ENCODE measurements at places on chromosomes 13 and 19.
A peak's percentile ranks its signal among the peaks of the same experiment; 100 is the strongest.

- peak; percentile 35 for DNase-seq
Measured at GRCh38 chr19:703651-704446, 4.9 kb upstream of the PALM start.

DNA sequence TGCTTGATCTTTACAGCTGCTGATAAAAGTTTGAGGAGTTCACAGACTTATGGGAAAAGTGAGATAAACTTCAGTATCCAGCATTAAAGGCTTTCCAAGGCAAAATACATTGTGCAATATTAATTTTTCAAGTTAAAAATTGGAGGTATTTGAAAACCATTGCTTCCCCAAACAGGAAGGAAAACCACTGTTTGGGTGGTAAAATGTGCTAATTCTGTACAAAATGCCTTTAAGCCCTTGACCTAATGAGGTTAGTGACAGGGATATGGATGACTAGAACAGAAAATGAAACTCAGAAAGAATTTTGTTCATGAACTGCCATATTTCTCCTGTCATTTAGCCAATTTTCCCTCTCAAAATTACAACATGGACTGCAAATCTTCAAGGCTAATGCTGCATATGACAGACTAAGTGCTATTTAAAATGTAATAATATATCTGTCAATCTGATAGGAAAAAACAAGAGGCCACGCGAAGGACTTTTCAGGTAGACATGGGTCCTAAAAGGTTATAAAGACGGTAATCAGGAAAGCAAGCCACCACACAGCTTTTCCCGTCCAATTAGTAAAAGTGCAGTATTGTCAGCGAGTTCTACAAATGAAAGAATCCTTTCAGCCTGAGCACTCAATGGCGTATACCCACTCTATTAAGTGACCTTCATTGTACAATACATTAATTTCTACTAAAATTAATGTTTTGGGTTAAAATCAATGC, 212.8 kb downstream of the ENOX1 start:
- DNase-seq: no peak

- DNase-seq: peak; percentile 75
Measured at GRCh38 chr19:13051557-13052165, 51.0 kb downstream of the LYL1 start.

DNA sequence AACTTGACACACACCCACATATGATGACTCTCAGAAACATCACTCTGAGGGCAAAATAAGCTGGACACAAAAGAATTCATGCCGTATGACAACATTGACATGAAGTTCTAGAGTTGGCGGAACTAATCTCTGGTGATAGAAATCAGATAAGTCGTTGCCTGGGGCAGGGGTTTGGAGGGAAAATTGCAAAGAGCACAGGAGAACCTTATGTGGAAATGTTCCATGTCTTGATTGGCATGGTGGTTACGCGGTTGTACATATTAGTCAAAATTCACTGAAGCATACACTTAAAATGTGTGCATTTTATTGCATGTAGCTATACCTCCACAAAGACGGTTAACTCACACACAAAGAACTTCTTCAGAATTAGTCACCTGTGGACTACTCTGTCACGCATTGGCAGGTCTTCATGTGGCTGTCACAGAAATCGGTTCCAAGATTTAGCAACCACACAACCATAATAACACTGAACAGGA, 137.8 kb upstream of the GJB6 start:
- no peak for DNase-seq

DNA sequence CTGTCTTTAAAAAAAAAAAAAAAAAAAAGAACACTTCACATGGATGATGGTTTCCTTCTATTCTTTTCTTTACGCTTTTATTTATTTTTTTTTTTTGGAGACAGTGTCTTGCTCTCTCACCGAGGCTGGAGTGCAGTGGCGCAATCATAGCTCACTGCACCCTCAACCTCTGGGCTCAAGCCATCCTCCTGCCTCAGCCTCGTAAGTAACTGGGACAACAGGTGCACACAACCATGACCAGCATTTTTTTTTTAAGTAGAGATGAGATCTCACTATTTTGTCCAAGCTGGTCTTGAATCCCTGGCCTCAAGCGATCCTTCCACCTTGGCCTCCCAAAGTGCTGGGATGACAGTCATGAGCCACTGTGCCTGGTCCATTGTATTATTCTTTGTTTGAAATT, 24.3 kb downstream of the ANKRD27 start:
- no peak for DNase-seq

GRCh38 chr13:101626925-101627555, 174.6 kb downstream of the ITGBL1 start:
- DNase-seq: no peak

DNA sequence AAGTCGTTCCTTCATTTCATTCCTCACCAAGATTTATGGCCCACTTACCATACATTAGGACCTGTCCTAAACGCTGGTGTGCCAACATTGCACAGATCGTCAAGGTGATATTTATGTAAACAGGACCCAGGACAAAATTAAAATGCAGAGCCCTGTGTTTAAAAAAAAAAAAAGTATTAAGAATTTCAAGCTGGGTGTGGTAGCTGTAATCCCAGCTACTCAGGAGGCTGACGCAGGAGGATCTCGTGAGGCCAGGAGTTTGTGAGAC, 6.5 kb upstream of the ZNF444 start:
- no peak for DNase-seq

DNA sequence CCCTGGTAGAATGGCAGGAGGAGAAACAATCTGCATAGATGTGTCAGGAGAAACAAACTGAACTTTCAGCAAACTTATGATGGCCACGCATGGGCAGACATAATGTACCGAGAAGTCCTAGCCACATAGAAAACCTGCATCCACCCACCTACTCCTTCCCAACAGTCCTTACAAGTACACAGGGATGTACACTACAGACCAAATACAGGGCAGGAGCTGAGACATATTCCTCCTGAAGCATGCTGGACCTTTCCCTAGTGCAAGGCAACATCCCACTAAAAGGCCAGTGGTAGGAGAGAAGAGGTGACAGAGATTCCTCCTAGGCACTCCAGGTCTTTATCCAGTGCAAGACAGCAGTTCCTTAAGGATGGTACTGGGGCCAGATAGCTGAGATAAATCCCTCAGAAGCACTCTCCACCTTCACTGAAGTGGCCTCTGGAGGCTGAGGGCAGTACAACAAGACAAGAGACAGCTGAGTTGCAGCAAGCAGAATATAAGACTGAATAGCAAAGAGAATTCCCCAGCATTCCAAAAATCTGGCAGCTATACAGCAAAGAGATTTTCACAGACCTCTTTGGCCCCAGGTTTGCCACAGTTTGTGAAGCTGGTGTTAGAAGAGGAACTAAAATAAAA, 18.3 kb downstream of the VWA8 start:
- DNase-seq: peak; percentile 30
